ENCODE measurements at places on chromosomes 12 and 14.

DNA sequence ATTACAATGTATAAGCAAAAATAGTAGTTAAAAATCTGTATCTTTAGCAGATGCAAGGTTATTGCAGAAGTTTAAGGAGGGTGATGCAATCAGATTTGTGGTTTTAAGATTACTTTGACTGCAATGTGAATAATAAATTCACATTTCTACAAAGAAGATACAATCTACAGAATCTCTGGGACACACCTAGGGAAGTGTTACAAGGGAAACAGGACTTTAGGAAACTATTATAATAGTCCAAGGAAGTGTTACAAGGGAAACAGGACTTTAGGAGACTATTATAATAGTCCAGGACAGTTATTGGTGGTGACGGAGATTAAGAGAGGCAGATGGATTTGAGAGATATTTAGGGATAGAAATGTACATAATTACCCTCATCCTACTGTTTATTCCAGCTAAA lies 154.4 kb upstream of the GARIN6 start:
- no peak for DNase-seq

DNA sequence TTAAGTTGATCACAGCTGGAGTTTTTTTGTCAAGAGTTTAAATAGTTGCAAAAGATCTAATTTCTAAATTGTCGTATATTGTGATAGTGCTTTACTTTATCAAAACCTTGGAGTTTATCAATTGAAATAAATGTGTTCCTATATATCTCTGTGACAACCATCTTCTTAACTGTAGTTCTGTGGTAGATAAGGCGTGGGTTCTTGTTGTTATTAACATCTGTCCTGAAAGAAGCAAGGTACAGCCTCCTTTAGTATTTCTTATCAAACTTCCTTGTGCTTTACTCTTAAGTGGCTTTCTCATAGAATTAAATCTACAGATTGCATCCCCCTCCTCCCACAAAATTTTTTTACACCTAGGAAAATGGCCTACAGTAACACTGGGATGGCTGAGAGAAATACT lies 7.3 kb downstream of the SCYL2 start:
- no peak for DNase-seq

DNA sequence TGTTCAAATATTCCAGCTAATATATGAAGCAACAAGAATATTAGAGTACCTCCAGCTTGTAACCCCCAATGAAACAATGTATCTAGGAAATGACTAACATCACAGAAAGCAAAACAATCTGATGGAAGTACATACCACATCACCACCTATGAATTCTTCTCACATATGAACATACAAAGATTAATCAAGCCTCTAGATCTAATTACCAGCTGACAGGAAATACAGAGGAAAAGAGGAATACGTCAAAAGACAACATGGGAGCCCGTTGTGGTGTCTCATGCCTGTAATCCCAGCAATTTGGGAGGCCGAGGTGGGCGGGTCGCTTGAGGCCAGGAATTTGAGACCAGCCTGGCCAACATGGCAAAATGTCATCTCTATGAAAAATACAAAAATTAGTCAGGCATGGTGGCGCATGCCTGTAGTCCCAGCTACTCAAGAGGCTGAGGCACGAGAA lies 7.5 kb downstream of the NEDD8 start:
- DNase-seq = no peak

DNA sequence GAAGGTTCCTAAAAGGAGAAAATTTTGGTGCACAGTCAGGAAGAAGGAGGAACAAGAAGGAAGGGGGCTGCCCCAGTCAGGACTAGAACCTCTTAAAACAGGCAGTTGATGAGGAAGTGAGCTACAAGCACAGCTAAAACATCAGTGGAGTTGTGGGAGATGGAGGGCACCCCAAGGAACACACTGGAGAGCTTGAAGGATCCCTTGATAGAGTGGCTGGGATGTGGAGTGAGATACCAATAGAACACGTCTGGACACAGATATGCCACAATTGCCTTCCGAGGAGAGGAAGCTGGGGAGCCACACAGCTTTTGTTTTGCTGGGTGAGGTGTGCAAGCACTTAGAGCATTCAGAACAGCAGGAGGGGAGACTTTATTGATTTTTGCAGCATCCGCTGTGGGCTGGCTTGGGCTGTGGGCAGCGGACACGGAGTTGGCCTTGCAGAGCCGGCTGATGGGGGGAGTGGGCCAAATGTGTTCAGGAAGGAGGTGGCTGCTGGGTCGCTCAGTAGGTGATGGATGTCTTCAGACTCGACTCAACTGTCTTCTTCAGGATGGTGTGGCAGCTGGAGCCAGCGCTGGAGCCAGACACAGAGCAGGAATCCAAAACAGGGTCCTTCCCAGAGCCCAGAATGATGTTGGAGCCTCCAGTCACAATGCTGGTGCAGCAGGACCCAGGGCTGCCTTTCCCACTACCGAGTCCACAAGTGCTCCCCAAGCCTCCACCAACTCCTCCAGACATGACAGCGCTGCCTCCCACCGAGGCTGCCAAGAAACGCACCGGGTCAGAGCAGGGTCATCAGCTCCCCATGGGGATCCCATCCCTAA lies 4.7 kb upstream of the KRT79 start:
- no peak for DNase-seq

DNA sequence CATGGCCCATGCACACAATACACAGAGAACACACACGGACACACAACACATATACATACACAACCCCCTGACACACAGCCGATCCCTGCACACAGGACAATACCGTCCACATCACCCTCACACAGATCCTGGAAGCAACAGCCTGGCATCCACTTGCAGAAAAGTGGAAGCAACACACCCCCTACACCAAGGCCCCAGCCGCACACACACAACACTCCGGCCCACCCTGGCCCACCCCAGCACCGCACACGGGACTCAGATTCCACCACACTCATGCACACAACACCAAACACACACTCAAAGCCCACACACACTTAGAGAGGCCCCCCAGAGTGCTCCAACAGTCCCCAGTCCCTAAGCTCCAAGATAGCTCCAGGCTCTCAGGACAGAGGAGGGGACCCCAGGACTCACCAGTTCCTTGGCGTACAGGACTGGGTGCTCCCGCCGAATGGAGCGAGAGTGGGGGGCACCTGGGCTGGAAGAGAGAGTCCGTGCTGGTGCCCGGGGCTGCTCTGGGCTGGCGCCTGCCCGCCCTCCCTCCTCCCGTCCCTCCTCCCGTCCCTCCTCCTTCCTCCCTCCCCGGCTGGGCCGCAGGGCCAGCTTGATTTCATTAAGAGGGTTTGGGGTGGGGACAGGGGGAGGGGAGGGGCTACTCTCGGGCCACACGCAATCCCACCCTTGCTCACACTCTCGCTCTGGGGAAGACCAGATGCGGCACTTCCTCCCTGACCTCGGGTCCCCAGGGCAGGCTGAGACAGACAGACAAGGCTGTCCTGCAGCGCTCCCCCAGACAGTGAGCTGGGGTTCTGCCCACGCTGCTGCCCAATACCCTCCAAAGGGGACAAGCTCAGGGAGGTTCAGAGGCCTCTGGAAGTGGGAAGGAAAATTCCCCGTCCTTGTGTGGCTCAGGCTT lies at the start of gene TMEM119:
TMEM119 (minus strand) TSS at position 526 of the 913 bp plus-strand sequence. CDS start 5,701 bp downstream, outside the sequence.
- no peak for DNase-seq

- DNase-seq = peak; percentile 28
Measured at GRCh38 chr14:99189201-99189801, 82.7 kb downstream of the BCL11B start.

GRCh38 chr12:130418251-130418650 lies 80.6 kb downstream of the PIWIL1 start:
- DNase-seq = no peak

- DNase-seq = no peak
Measured at GRCh38 chr12:67068204-67068731, 200.9 kb upstream of the CAND1 start.

DNA sequence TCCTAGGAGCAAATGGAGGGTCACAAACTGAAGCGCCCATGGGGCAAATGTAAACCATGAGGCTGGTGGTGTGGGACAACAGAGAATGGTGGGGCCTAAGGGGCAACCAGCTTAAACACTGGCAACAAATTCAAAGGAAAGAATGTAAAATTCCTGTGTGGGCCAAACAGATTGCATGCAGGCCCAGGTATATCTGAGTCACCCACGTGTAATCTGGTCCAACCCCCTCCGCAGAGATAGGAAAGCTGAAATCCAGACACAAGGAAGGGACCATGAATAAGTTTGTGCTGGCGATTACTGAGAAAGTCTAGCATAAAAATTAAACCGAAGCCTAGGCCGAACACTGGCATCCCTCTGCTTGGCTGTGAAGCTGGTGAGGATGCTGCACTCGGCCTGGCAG lies 71.6 kb downstream of the ITPK1 start:
- no peak for DNase-seq

DNA sequence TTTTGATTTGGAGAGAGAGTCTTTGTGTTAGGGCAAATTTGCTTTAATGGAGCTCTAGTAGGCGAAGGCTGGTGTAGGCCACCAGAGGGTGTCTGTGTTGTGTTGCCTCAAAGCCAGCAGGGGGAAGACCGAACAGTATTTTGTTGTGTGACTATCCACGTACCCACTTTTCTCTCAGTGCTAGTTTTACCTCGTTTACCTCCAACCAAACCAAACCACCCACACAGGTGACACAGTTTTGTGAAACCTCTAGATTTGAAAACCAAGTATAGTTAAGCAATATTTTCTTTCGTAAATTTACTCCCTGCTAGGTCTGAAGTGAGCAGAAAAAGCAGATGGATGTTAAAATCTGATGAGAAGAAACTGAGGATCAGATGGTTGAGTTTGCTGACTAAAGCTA lies 36.3 kb upstream of the NPFF start:
- peak; percentile 49 for DNase-seq

DNA sequence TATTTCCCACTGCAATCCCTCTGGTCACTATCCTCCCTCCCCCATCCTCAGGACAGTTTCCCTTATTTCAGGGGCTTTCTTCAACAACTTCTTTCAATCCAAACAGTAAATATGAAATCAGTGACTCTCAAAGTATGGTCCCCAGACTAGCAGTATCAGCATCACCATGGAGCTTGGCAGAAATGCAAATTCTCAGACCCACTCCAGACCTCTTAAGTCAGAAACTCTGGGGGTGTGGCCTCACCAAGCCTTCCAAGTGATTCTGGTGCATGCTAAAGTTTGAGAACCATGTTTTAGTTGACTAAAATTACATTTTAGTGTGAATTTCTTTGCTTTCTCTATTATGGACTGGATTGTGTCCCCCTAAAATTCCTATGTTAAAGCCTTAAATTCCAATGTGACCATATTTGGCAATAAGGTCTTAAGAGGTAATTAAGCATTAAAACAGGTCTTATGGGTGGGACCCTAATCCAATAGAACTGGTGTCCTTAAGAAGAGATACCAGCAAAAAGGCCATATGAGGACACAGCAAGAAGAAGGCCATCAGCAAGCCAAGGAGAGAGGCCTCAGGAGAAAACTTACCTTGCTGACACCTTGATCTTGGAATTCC lies 23.2 kb downstream of the ATP2B1 start:
- no peak for DNase-seq

GRCh38 chr12:90074086-90074485 lies 365.4 kb upstream of the ATP2B1 start:
- DNase-seq = no peak

DNA sequence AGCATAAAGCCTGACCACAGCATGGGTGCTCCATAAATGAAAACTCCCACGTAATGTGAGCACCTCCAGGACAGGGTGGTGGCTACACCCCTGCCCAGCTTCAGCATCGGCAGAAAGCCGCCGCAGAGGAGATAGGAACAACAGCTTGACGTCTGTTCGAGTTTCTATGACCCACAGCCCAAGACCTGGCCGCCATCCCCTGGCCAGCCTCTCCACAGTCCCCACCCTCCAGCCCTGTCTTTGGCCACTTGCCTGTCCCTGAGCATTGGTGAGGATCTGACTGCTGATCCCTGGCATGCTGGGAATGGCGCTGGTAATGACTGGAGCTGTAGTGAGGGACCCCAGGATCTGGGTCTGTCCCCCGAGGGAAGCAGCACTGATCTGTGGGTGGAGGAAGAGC lies 21.3 kb downstream of the POU6F1 start:
- no peak for DNase-seq

GRCh38 chr12:4849795-4850345 lies 59.8 kb upstream of the KCNA1 start:
- DNase-seq = no peak

DNA sequence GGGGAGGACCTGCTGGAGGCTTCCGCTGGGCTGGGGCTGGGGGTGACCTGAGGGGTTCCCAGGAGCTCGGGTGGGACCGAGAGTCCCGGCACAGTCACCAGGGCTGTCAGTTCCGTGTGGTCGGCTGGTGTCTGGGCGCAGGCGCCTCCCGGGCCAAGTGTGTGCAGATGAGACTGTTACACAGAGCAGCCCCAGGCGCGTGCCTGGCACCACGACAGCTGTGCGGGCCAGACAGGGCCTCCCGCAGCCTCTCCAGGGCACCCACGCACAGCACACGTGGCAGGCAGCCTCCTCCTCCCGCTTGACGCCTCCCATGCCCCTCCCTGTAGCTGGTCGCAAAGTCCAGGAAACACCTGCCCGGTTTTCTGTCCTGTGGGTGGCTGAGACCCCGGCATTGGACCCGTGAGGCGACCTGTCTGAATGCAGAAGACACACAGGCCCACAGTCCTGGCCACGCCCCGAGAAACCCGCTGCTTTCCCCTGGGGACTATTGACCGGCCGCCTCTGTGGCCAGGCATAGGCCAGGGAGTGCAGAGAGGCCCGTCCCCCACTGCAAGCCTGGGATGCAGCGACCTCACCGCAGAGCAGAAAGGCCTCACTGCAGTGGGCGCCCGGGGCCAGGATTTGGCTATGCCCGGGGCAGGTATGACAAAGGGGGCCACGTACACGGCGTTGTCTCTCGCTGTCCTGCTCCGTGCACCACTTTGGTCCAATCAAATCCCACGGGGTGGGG lies 12.1 kb upstream of the GALNT9 start:
- no peak for DNase-seq

DNA sequence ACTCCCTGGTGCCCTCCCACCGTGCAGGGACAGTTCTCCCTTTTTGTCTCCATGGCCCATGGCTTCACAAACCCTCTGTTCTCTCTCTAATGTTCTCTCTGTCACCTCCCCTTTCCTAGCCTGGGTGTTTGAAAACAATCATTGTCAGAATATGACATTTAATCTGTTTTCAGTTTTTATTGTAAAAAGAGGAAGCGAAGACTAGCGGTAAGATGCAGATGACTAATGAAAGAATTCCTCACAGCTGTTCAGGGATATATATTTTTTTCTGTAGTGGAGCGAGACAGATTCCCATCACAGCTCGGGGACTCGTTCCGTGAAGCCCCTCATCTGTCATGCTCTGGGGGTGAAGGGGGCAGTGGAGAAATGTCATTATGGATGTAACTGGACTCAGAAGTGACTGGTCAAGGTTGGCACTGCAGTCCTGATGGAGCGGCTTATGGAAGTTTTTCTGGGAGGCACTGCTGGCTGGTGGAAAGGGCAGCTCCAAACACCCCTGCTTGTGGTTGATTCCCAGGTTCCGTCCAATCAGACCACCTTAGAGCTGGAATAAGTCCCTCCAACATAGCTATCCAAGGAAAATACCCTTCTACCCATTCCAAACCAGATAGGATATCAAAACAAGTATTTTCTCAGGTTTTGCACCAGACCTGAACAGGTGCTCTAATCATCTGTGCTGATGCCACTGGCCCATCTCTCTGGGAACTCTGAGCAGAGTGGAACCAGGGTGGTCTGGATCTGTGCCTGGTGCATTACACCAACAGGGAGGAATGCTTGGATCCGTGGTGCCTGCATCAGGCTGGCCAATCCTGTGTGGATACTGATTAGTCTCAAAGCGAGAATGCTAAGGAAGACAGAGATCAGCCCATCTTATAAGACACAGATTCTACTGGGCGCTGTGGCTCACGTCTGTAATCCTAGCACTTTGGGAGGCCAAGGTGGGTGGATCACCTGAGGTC lies 84.7 kb downstream of the GPATCH2L start:
- DNase-seq = no peak

- DNase-seq = no peak
Measured at GRCh38 chr12:132437943-132438700, 51.8 kb upstream of the FBRSL1 start.

GRCh38 chr12:19953734-19954133 lies 414.6 kb upstream of the PDE3A start:
- no peak for DNase-seq

Measured in CD4-positive, alpha-beta T cell treated with Interferon alpha-2 for 1 hour (primary cell).